ENCODE measurements at places on chromosomes 12 and 14.
A peak's percentile ranks its signal among the peaks of the same experiment; 100 is the strongest.

GRCh38 chr12:124603100-124603541, 35.7 kb upstream of the NCOR2 start:
- no peak for DNase-seq

DNA sequence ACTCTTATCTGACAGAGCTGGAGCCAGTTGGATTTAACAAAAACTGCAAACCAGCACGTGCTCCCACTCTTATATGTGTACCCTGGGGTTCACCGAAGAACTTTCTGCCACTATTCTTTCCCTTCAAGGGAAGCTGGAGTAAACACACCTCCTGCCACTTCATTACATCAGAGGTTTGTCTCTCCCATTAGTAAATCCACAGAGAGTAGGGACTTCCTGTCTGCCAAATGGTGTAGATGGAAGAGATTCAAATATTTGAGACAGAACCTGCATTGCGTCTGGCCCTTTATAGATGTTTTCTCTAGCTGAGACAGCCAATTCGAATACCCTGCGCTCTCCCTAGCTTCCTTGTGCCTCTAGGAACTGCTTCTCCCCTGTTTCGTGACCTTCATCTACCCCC, 29.1 kb upstream of the AEBP2 start:
- peak; percentile 74 for DNase-seq

DNA sequence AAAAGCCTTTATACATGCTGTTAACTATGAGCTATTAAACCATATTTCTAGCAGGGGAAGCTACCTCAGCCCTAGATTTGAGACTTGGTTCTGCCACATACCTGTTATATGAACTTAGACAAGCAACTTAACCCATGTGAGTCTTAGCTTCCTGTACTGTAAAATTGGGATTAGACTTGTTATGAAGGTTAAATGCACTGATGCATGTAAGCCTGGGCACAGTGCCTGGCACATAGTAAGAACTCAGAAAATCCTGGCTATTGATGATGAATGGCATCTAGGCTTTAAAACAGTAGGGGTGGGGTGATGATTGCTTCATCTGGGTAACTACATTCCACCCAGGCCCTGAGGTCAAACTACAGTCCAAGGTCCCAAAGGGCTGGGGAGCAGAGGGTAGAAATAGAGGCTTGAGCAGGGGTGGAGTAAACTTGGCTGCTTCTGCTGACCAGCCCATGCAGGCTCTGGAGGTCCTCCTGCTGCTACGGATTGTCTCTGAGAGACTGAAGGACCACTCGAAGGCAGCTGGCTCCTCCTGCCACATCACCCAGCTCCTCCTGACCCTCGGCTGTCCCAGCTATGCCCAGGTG, 11.3 kb downstream of the ESPL1 start:
- no peak for DNase-seq

DNA sequence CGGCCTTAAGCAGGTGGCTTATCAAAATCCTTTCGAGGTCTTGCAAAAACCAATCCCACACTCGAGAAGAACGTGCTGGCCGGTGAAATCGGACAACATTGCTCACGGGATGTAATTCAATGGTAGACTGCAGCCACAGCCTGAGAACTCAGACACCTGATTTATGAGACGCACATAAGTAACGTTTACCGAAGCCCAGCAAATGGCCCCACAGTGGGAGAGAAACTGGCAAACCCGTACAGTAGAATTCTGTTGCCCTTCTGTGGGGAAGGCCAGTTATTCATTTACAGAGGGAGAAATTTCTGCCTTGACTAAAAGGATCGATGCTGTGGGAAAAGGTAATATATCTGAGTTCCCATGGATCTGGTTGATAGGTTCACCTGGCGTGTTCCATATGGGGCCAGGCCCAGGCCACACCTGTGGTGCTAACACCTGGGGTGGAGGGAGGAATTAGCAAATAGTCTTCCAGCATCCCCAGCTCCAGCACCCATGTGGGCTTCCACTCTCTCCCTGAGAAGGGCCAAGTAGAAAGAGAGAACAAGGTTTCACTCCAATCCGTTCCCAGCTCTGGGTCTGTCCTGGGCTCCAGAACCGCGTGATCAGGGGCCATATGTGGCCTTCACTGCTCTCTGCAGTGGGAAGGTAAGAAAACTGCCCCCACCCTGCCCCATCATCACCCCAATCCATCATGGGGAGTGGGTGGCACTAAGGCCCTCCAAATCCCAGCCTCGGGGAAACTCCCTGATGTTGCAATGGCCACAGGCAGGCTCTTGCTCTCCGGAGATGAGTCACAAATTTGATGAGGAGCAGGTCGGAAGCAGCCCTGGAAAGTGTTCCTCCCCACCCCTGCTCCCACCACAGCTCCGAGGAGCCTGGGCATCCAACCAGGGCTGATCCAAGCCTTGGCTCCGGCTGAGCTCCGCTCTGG, 12.7 kb downstream of the BDKRB1 start:
- DNase-seq, result no peak

GRCh38 chr14:102817318-102817717, 40.1 kb downstream of the TRAF3 start:
- no peak for DNase-seq

- no peak for DNase-seq
Measured at GRCh38 chr14:103340480-103341212, 6.6 kb downstream of the EIF5 start.

DNA sequence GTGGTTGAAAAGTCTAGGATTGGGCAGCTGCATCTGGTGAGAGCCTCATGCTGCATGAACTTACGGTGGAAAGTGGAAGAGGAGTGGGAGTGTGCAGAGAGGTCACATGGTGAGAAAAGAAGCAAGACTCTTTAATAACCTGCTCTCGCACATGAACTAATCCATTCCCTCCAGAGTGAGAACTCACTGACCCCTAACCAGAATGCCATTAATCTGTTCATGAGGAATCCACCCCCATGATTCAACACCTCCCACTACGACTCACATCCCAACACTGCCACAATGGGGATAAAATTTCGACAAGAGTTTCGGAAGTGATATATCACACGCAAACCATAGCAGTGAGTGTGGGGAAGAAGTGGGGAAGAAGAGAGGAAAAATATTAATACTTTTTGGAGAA, 377.4 kb downstream of the NAV3 start:
- no peak for DNase-seq

- DNase-seq, result peak; percentile 44
Measured at GRCh38 chr12:103647267-103647666, 60.2 kb downstream of the STAB2 start.

DNA sequence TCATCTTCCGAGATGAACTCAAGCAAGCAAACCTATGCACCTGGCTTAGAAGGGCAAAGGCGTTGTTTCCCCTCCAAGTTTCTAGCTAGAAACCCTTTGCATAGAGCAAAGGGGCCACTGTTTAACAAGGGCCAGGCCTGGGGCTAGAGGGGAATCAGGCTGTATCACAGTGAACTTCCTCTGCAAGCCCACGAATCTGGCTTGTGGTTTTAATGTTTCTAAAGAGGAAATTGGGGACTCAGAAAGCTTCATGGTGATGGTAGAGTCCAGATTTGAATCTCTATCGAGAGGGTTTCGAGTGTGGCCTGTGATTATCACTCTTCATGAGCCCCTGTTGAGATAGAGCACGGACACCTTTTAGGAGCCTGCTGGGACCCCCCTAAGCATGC, 189.9 kb downstream of the VRK1 start:
- DNase-seq, result no peak
